ENCODE measurements at places on chromosomes 7 and 10. TPM values are rescaled to one million over a fixed set of nuclear protein-coding genes. Genes with fewer than 3 reads are reported as not detected.

Gene LRGUK
- total RNA-seq = not detected

Gene LDB3
- 0.08 TPM for total RNA-seq

Gene TPST1
- 189 TPM for total RNA-seq

Gene PTPRZ1
- 0.12 TPM for total RNA-seq

Gene BTBD16
- total RNA-seq = not detected

Data from smooth muscle cell of the coronary artery (primary cell).